Fibroblast of lung (primary cell): ENCODE measurements at places on chromosomes 5 and 9.

GRCh38 chr5:153365547-153365946 lies 124.9 kb upstream of the GRIA1 start:
- DNase-seq, result no peak

DNA sequence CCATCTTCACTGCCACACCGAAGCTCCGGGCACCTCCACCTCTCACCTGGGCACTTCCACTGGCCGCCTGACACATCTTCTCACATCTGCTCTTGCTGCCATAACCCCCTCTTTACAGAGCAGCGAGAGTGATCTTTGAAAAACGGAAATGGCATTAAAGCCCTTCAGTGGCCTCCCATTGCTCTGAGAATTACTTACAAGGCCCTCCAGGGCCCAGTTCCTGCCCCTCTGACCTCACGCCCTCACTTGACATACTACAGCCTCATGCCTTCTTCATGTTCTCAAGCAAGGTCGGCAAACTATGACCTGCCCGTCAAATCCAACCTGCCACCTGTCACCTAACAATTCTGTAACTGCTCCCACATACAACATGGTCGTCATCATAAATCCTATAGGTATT lies 187.3 kb downstream of the NR3C1 start:
- DNase-seq, result no peak

DNA sequence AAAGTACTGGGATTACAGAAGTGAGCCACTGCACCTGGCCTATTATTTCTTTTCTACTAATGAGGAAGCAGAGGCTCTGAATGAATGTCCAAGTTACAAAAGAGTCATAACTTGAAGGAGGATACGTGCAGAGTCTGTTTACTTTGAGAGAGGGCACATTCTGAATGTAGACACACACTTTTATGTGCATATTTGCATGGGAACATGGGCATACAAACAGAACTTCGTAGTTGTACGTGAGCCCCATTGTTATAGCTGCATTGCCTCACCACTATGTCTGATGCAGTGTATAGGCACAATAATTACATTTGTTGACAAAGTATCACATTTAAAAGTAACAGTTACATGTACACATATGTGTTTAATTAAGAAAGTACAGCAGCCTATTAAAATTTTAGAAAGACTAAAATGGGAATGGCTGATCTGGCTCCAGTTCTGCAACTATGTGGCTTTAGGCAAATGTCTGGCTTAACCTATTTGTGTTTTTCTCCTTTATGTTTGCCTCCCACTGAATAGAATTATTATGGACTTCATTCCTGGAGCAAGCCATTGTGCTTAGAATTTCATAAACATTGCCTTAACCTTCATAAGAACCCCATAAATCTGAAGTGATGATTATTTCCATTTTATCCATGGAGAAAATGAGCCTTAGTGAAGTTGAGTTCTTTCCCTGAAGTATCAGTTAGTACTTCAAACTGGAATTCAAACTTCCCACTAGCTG lies 3.0 kb upstream of the DPYSL3 start:
- no peak for DNase-seq

GRCh38 chr5:87243161-87243844 lies 24.4 kb upstream of the RASA1 start:
- peak; percentile 80 for DNase-seq

DNA sequence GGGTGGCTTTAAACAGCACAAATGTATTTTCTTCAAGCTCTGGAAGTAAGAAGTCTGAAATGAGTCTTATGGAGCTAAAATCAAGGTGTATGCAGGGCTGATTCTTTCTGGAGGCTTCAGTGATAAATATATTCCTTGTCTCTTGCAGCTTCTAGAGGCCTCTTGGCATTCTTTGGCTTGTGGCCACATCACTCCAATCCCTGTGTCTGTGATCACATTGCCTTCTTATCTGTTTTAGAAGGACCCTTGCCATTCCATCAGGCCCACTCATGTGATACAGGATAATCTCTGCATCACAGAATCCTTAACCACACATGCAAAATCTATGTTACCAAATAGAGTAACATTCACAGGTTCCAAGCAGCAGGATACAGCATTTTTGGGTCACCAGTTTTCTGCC lies 917.8 kb upstream of the C9orf72 start:
- DNase-seq, result no peak

DNA sequence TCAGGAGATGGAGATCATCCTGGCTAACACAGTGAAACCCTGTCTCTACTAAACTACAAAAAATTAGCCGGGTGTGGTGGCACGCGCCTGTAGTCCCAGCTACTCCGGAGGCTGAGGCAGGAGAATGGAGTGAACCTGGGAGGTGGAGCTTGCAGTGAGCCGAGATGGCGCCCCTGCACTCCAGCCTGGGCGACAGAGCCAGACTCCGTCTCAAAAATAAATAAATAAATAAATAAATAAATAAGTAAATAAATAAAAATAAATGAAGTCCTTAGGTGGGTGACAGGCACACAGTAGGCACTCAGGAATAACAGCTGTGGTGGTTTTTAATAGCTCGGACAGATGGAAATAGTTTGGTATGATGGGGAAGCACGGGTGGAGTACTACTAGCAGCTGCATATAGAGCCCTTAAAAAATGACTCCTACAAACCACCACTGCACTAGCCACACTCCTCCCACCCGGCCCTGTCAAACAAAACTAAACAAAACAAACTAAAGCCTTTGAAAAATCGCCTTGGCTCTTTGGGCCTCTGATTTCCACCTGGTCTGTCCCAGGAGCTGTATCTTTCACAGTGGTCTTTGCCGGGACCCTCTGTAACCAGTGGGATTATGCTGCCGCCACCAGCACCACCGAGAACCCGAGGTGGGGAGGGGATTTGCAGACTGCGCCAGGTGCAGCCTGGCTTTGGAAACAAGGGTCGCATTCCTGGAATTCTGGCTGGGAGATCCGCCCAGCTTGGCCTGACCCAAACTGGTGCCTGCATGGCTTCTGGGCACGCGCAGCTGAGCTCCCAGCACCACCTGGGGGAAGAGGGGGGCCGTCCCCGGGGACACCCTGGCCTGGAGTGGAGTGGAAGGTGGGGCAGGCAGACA lies 5.1 kb upstream of the WDR5 start:
- peak; percentile 41 for DNase-seq

DNA sequence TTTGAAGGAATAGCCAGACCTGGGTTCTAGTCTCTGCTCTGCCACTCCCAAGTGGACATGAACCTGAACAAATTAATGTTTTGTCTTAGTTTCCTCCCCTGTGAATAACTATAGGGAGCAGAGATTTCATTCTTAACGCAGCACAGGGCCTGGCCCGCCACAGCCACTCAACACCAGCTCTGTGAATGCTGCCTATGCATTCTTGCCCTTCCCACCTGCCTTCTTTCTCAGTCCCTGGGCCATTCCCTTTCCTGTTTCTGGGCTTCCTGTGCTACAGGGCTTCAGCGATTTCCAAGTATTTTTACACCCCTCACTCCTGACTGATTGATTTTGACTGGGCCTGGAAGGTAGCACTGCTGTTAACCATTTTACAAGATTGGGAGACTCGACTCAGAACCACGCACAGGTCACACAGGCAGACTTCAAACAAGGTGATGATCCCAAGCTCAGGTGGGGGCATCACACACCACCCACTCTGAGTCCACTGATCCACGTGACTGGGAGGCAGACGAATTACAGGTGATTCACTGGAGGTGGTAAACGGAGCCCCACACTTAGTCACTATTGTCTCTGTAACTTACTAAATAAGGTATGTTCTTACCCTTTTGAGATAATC lies 21.4 kb downstream of the PTPN3 start:
- DNase-seq, result no peak

DNA sequence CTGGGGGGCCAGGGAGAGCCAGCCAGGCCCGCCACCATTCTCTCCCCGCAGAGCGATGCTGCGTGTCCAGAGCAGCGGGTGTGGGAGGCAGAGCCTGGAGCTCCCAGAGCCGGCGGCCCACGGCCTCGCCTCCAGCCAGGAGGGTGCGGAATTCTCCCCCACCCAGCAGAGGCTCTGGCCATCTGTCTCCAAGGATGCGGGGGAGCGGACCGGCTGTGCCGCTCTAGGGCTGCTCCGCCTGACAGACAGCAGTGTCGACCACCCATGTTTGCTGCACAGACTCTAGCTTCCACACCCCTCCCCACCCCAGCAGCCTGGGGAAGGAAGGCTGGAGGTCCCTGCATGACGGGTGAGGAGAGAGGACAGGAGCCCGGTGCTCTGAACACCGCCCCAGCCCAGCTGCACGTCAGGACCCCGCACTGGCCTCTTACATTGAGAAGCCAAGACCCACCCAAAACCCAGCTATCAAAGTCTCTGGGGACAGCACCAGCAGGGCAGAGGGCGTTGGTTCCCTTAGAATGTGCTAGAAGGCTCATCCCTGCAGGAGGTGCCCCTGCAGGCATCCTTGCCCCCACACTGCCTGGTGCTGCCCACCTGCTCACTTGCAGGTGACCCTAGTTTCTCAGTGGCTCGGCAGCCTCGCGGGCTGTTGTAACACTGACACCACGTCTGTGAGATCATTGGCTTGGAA lies 29.7 kb upstream of the FCN1 start:
- no peak for DNase-seq
